ENCODE measurements at places on chromosomes 7 and 10.

DNA sequence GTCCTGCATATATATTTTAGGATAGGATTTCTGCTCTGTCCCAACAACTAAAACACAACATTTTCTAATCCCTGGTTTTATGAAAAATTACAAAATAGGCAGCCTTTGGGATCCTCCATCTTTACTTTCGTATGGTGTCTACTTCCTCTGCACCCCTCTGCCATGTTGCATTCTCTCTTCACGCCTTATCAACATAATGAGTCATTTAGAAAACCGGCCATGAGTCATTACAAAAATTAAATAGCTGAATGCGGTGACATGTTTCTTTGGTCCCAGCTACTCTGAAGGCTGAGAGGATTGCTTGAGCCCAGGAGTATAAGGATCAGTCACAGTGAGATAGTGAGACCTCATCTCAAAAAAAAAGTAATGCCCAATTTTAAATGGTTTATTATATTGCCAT, 148.1 kb upstream of the CELF2 start:
- DNase-seq: no peak

- DNase-seq: no peak
Observed at GRCh38 chr7:46993396-46993795, 588.5 kb downstream of the TNS3 start.

GRCh38 chr7:75732764-75733630, 5.7 kb downstream of the HIP1 start:
- no peak for DNase-seq

GRCh38 chr10:103451091-103451813, 918 bp downstream of the CALHM2 start:
- no peak for DNase-seq

GRCh38 chr10:60235001-60235400, 154.7 kb downstream of the ANK3 start:
- no peak for DNase-seq

DNA sequence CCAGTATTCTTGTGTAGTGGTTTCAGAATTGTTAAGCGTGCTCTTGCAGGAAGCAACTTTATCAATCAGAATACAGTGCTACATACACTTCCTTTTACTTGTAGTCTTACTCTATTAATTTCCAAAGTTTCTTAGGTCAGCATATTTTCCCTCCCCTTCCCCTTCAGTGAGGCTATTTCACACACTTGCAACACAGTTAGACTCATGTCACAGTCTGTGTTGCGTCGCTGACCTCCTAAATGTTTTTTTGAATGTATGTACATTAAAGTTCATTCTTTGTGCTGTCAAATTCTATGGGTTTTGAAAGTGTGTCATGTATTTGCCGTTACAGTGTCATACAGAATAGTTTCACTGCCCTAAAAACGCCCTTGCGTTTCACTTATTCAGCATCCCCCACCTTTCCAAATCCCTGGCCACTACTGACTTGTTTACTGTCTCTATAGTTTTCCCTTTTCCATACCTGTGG, 5.4 kb upstream of the HKDC1 start:
- no peak for DNase-seq

GRCh38 chr10:131216681-131217230, 94.8 kb downstream of the TCERG1L start:
- no peak for DNase-seq

- no peak for DNase-seq
Observed at GRCh38 chr7:33459340-33459751, 330.0 kb downstream of the BBS9 start.

All from glutamatergic neuron (in vitro differentiated cells).